GM03348 (cell line): ENCODE measurements at places on chromosomes 3 and 15.

DNA sequence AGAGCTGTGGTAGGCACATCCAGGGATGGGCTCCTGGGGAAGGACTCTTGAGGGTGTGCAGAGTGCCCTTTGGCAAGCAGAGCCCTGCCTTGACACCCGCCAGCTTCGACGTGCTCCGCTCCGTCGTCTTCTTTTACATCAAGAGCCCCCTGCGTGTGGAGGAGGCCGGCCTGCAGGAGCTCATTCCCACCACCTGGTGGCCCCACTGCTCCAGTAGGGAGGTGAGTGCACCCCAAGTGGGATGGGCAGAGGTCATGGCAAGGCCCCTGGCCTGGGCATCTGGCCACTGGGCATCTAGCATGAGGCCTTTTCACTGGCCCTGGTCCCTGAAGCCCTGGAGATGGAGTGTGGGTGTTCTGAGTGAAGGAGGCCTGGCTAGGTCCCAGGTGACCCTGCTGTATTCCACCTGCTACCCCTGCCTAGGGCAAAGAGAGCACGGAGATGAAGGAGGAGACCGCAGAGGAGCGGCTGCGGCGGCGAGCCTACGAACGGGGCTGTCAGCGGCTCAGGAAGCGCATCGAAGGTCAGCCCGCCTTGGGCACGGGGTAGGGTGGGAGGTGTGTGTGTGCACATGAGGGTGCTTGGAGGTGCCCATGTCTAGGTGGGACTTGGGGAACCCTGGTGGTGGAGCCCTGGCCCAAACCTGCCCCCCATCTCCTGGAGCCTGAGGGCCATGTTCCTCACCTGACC, 12.2 kb downstream of the RNF123 start:
- DNase-seq: peak; percentile 52

DNA sequence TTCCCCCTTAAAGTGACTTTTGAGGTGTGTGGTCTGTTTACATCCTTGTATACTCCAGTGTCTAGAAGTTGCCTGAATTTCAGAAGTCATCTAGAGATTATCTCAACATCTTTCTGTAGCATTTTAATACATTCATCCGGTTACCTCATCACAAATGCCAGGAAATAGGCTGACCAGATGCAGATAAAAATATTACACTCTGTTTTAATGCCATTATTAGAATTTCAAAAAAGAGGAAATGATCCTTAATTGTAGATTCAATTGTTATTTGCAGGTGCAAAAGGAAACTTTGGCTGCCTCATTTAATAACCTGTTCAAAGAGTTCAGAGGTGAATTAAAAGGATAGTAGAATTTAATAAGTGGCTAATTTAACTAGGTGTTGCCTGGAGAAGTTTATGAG, 290.9 kb downstream of the C3orf38 start:
- no peak for DNase-seq

DNA sequence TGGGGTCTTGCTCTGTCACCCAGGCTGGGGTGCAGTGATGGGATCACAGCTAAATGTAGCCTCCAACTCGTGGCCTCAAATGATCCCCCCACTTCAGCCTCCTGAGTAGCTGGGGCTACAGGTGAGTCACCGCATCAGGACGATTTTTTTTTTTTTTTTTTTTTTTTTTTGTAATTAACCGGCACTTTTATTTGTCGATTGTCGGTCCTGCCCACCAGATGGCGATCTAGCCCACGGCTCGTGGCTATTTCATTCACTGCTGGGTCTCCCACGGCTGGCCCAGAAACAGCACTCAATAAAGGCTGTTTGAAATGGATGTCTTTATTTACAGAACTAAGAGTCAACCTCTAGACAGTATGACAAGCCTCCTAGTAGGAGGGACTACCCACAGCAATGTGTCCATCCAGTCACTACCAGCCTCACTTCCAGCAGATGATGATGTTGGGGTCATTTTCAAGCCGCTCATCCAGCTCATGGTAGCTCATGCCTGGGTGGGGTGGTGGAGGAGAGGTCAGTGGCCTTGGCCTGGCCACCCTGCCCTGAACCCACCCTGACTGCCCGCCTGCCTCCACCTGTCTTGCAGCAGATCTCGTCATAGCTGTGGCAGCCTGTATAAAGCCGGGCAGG, 1.8 kb upstream of the ZMYND10 start:
- DNase-seq: peak; percentile 77

GRCh38 chr3:107846279-107846852, 244.5 kb downstream of the CD47 start:
- DNase-seq: peak; percentile 71

GRCh38 chr15:44300572-44300971, 12.1 kb downstream of the GOLM2 start:
- DNase-seq: no peak

- no peak for DNase-seq
Measured at GRCh38 chr3:62183969-62184368, 189.4 kb downstream of the FEZF2 start.

GRCh38 chr15:89113296-89114024, 25.2 kb downstream of the ABHD2 start:
- DNase-seq: no peak

DNA sequence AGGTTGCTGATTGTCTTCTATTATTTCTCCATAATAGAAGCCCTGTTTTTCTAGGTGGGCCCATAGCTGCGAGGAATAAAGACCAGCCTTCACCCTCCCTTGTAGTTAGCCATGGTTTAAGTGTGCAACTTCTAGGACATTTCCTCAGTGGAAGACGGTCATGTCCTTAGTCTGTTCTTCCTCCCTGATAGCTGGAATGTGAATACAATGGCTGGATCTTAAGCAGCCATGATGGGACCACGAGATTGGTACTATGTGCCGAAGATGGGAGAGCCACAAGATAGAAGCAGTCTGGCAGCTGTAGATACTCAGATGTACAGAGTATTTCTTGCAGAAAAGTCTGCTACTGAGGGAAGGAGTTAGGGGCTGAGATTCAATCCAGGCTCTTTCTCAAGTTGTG, 152.9 kb downstream of the PTPRG start:
- no peak for DNase-seq

- DNase-seq: no peak
Measured at GRCh38 chr15:42149493-42150218, 6.8 kb downstream of the PLA2G4F start.

DNA sequence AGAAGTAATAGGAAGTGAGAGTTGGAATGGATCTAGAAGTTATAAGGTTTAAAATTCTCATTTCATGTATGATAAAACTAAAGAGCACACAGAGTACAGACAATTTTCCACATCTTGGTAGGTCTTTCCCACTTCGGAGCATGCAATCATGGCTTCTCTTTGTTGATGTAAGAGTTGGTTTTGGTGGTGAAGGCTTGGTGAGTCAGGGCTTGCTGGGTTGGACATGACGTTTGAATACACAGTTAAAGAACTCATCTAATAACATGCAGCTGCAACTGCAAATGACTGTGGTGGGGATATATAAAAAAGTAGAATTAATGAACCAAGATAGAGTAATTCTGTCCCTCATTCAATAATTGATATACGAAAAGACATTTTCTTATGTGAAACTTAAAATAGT, 39.5 kb upstream of the GRM7 start:
- DNase-seq: no peak

GRCh38 chr3:150826466-150827282, 63.7 kb upstream of the SIAH2 start:
- DNase-seq: no peak

DNA sequence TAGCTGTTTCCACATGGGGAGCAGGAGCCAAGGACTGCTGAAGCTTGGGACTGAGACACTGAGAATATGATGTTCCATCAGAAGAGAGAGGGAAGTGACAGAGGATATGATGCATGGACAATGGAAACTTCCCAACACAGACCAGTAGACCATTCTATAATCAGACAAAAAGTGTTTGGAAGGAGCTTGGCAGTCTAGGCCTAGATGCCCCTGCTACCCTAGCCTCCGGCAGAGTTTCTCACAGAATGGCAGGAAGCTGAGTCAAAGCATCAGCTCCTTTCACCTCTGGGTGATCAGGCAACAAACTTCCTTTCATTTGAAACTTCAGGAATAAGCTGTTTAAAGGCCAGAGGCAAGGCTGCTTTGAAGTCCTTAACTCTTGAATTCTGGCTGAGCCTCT, 222.0 kb downstream of the NEK10 start:
- no peak for DNase-seq

GRCh38 chr3:125083776-125084175, 28.0 kb upstream of the HEG1 start:
- peak; percentile 45 for DNase-seq

- no peak for DNase-seq
Measured at GRCh38 chr15:22951381-22952280, 28.5 kb downstream of the CYFIP1 start.

GRCh38 chr3:62876064-62876463, 848 bp upstream of the CADPS start:
- peak; percentile 28 for DNase-seq

DNA sequence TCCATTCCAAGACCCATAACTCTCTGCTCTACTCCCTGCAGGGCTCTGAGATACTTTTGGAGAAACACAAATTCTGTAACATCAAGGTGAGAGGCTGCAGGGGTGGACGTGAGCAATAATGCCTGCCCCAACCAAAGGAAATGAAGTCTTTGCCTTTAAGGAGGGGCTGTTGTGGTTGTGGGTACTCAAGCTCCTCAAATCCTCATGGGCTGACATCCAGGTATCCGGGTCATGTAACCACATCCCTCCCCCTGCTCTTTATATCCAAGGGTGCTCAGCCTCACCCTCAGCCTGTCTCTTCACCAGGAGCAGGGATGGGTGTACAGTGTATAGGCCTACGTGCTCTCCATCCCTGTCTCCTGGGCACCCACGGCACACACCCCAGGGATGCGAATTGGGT, 32.3 kb downstream of the NOX5 start:
- no peak for DNase-seq

- no peak for DNase-seq
Measured at GRCh38 chr15:47870956-47871625, 153.8 kb downstream of the SEMA6D start.

GRCh38 chr3:11661052-11661656, 17.4 kb upstream of the VGLL4 start:
- no peak for DNase-seq

DNA sequence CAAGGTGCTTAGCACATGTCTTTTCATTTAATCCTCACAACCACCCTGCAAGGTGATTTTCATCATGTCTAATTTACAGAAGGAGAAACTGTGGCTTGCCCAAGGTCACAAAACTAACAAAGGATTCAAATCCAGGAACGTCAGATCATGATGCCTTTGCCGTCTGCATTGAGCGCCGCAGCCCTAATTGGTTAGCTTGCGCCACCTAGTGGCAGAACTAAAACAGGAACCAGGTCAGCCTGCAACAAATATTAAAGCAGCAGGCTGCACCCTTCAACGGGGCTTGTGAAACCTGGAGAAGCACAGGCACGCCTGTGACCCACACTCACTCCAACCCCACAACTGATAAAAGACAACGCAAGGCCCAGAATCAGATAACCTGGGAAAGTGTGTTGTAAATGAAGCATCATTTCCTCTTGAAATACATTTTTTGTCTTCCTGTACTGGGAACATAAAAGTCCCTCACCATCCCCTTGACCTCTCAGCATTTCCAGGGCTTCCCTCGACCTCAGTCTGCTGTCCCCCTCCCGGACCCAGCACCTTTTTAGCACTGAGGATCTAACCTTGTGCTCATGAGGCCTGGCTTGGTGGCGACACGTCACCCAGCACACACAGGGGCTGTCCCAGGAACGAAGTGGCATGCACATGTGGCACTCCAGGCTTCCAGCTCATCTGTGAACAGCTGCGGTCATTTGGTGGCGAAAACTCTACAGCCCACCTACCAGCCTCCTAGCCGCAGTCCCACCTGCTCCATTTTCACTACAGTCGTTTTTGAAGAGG, 17.3 kb downstream of the DPH3 start:
- peak; percentile 85 for DNase-seq

DNA sequence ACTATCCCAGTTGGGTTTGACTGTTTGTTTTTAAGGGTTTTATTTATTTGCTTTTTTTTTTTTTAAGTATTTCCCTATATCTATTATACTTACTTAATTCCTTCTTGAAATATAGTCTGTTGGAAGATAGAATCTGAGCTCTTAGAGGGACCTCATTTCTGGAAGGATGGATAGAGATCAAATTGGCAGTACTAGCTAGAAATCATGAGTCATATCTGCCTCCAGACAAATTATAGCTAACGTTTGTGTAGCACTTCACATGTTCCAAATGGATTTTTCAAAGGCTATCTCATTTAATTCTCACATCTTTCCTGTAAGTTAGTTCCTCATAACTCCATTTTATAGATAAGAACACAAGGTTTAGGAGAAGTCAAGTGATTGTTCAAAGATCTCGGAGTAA, 384.7 kb downstream of the ZIC1 start:
- peak; percentile 13 for DNase-seq

- DNase-seq: peak; percentile 27
Measured at GRCh38 chr3:56144805-56145204, 323.5 kb downstream of the ERC2 start.
